ENCODE measurements at places on chromosomes 12 and 14.
A peak's percentile ranks its signal among the peaks of the same experiment; 100 is the strongest.

- DNase-seq = no peak
Observed at GRCh38 chr12:51323317-51323960, 535 bp downstream of the BIN2 start.

- no peak for DNase-seq
Observed at GRCh38 chr12:106113042-106113441, 25.7 kb downstream of the NUAK1 start.

- DNase-seq = no peak
Observed at GRCh38 chr12:80590085-80590484, 117.3 kb upstream of the MYF6 start.

DNA sequence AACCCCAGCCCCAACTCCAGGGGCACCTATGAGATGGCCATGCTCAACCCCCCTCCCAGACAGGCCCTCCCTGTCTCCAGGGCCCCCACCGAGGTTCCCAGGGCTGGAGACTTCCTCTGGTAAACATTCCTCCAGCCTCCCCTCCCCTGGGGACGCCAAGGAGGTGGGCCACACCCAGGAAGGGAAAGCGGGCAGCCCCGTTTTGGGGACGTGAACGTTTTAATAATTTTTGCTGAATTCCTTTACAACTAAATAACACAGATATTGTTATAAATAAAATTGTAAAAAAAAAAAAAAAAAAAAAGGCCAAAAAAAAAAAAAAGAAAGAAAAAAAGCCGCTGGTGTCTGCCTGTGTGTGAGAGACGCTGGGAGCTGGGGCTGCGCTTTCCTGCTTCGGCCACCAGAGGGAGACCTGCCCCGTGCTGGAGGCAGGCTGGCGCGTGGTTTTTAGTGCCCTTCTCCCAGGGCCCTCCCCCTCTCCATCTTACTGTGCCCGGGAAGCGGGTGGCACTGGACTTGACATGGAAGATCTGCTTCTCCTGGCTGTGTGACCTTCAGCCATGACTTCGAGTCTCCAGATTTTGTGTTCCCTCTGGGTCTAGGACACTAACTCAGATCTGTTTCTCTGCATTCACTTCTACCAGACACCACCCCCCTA, 3.4 kb upstream of the NXPH4 start:
- peak; percentile 84 for DNase-seq

DNA sequence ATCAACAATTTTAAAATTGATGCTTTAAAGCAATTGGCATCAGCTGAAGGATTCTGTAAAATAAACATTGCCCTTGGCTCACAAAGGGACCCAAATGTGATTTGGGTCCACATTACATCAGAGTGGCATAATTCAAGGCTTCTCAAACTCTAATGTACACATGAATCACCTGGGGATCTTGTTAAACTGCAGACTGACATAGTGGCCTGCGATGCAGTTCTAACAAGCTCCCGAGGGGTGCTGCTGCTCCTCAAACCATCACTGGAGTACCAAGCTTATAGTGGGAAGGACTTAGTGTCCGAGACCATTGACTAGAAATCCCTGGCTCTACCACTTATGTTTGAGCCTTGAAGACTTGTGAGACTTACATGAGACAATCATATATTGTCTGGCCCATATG, 31.8 kb upstream of the DNM1L start:
- no peak for DNase-seq
